ENCODE measurements at places on chromosomes 7 and 10.

DNA sequence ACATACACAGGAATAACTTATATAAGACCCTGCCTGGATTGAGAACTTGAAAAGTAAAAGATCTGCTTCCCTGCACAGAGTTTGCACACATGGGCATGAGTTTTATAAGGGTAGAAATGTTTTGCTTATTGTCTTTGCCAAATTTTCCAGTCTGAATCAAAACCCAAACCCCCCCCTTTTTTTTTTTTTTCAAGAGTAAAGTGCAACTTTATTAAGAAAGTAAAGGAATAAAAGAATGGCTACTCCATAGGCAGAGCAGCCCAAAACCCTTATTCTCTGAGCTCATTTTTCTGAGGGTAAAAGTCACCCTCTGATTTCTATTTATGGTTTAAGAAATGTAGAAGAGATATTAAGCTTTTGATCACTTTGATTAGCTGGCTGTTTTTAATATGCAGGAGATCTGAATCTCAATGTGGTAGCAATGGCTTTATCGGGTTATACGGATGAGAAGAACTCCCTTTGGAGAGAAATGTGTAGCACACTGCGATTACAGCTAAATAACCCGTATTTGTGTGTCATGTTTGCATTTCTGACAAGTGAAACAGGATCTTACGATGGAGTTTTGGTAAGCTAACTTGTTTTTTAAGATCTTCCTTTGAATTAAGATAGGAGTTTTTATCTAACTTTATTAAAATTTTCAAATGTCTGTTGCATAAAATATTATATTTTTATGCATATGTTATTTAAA is 18.7 kb downstream of the MIOS start:
- no peak for DNase-seq

DNA sequence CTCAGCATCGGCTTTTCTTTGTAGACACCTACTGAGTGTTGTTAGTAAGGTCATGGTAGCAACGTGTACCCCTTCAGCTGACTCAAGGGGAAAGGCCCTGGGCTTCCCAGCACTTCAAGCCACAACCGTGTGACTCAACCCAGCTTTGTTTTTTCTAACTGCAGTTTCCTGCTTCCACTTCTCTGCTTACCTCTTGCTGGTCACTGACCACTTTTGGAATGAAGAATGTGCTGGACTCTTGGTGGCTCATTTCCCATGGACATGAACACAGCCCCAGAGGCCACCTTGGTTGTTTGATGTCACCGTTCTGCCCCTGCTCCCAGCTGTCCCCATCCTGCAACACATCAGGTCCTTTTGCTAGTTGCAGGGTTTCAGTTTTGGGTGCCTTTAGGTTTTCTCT is 69.5 kb upstream of the ZNF438 start:
- DNase-seq, result peak; percentile 62

GRCh38 chr7:140458201-140458600 is 21.1 kb downstream of the MKRN1 start:
- DNase-seq, result no peak

GRCh38 chr10:52783726-52784125 is 11.1 kb upstream of the MBL2 start:
- DNase-seq, result no peak

DNA sequence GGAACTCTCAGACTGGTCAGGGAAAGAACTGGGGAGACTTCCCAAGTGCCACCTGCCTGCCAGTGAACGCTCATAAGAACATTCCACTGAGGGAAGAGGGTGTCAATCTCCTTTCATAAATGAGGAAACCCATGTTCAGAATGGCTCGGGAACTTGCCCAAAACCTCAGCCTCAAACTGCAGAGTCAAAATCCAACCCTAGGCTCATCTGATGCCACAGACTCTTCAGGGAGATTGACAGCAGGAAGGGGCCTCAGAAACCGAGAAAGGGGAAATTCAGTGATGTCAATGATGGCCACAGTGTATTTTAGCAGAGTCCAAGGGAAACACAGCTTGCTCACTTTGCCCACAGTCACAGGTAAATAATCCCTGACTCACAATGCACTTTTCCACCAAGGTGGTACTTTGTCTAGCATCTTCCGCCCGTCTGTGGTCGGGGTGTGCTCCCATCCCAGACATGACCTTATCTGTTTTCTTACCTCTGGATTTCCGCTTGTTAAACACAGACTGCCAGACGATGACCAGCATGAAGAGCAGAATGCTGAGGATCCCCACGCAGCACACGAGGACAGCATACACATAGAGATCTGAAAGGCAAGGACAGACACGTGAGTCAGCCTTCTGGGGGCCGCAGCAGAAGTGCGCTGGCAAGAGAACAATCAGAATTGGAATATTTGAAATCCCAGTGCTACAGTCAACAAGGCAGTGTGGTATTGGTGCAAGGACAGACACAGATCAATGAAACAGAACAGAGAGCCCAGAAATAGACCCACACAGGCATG is 38.4 kb downstream of the VSTM4 start:
- DNase-seq, result no peak

DNA sequence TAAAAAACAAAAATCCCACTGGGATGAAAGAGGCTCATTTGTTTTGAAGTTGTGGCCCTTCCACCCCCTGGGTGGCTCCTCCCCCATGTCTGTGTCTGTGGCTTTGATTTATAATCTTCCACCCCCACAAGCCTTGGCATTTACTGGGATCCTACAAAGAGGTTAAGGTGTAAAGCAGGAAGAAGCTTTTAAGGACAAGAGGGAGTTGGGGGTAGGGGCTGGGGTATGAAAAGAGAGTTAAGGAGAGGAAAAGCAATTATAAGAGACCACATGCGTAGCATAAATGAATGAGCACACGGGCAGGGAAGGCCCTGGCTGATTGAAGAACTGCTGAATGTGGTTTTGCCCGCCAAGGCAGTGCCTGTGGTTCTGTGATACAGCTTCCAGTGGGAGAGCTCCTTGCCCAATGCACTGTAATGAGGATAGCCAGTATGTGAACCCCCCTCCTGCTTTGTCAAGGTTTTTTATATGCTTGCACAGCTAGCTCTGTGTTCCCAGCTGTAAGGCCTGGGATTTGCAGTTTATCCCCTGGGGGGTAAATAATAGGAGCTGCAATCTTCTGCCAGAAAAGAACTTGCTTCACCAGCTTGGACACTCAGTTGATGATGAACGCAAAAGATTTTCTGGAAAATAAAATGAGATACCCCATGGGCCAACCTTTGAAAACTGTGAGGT is 34.7 kb upstream of the KMT2E start:
- no peak for DNase-seq

- DNase-seq, result no peak
Observed at GRCh38 chr7:51255536-51256208, 60.9 kb downstream of the COBL start.

DNA sequence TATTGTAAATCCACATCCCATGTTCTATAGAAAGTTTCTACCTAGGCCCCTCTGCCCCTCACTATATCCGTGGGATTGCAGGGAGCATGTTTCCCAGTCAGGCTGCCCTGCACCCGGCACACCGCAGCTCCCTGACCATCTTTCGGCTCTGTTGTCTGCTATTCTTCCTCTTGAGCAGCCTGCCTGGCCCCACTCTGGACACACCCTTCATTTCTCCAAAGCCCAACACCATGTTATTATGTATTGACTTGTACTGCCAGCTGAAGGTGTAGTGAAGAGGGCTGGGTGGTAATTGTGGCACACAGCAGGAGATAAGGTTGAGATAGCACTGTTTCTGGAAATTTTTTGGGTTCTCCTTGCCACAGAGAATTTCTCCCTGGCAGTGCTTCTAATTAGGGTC is 9.8 kb downstream of the LRMDA start:
- DNase-seq, result no peak
